ENCODE measurements at places on chromosomes 4 and X.

DNA sequence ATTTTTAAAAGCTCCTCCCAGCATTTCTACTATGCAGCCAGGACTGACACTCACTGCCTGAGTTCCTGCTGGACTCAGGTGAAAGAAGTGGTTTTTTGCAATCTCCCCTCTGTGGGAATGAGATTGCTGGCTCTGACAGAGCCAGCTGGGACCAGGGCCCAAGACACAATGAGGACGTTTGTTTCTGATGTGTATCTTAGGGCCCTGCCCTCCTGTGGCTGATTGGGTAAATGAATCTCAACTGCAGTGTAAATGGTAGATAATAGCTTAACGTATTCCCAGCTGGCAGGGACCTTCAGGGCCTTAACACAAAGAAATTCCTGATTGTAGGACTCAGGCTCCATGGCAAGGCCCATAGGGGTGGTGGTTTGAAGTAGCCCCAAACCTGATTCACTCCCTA, 85.8 kb upstream of the PRPS1 start:
- no peak for DNase-seq

- DNase-seq = no peak
These were observed 335.0 kb upstream of the TENM3 start for GRCh38 chr4:181908168-181908567.

- DNase-seq = no peak
These were observed 173.9 kb downstream of the GRIA3 start for GRCh38 chrX:123357941-123358340.

GRCh38 chr4:98318521-98318920, 57.3 kb downstream of the RAP1GDS1 start:
- no peak for DNase-seq

GRCh38 chr4:155515444-155516075, 138.8 kb upstream of the MAP9 start:
- DNase-seq = no peak

DNA sequence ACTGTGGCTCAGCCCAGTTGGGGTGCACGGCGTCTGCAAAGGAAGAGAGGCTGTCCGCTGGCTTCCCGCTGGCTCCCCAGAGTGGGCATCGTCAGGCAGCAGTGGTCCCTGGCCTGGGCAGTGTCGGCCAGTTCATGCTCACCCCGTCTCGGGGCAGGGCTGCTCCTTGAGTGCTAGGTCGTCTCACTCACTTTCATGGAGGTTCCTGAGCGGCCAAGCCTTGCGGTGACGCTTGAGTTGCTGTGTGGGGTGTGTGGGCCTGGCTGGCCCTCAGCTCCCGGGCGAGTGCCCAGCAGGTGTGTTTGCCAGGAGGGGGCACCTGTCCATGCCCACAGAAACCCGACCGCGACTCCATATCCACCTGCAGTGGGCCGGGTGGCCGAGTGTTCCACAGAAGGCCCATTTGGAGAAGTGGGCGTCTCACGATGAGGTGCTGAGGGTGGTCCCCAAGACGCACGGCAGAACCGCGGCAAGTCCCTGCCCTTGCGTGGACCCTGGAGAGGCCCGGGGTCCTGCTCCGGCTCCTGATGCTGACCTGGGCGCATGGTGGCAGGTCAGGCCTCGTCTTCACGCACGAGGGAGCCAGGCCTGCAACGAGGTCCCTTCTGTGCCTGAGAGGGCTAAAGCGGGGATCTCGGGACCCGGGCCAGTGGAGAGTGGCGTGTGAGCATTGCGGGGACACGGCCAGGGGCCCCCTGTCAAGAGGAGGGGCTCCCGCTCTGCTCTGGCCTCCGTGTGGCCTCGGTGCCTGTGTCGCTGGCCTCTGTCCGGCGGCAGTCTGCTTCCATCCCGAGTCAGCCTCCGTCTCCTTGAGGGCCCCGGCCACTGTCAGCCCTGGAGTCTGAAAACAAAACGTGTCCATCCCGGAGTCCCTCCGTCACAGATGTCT, 18.5 kb upstream of the UVSSA start:
- DNase-seq = no peak

GRCh38 chr4:123516576-123516975, 120.0 kb downstream of the SPRY1 start:
- DNase-seq = no peak

DNA sequence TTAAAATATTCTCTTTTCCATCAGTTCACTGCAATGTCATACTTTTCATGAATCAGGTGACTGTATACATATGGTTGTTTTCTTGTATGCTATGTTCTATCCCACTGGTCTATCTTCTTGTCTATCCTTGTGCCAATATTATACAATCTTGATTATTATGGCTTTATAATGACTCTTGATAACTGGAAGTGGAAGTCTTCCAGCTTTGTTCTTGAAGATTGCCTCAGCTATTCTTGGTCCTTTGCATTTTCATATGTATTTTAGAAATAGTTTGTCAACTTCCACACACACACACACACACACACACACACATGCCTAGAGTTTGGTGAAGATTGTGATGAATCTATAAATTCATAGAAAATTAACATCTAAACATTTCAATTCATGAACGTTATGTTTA, 67.9 kb downstream of the SHROOM3 start:
- no peak for DNase-seq

- no peak for DNase-seq
These were observed 217.9 kb downstream of the HS6ST2 start for GRCh38 chrX:132740316-132741123.

DNA sequence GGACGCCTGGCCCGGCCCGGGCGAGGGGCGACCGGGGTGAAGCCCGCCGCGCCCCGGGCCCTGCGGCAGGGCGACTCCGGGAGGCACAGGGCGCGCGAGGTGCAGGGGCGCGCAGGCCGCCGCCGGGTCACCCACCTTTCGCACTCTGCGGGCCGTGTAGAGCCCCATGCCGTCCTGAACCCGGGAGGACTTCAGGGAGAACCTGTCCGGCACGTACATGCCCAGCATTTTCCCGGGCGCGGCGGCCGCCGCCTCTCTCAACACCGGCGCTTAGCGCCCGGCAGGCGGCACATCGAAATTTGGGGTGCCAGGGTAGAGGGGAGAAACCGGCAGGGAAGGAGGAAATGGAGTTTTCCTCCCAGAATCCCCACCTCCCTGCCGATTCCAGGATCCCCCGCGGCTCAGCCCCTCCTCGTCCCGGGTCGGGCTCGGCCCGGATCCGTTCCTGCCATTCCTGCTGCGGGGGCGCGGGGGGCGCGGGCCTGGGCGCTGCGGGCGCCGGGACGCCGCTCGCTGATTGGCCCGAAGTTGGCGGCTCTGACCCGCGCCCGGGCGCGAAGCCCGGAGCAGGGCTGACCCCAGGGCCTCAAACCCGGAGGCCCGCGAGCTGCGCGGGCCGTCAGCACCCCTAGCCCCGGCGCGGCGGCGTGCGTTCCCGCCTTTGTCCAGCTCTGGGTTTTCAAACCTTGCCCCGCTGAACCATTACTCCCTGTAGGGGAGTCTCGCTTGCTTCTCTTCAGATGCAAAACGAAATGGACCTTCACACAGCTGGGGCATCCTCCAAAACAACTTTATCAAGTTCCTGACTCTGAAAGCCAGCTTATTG, at the start of gene PRDM5:
TSS of gene PRDM5 (minus strand) at position 346 of the 826 bp plus-strand sequence. CDS start at position 228, 118 bp downstream.
- DNase-seq = no peak

- DNase-seq = no peak
These were observed 60.1 kb upstream of the ATP8A1 start for GRCh38 chr4:42716996-42717395.

DNA sequence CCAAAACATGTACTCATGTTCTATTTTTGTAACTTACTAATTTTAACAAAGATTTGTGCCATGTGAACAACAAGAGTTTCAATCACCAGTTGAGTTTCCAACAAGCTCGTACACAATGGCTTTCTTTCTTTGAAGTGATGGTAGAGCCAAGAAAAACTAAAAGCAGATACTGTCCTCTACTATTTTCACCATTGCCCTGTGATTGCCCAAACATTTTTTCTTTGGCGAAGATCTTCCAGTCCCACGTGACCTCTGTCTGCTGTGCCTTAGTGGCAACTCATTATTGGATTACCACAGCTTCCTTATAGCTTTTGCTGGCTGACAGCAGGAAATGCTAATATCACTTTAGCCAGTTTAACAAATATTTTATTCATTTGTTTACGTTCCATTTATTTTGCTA, 1147.1 kb downstream of the STIM2 start:
- no peak for DNase-seq

GRCh38 chr4:109432696-109433095, 919 bp upstream of the SEC24B start:
- no peak for DNase-seq

DNA sequence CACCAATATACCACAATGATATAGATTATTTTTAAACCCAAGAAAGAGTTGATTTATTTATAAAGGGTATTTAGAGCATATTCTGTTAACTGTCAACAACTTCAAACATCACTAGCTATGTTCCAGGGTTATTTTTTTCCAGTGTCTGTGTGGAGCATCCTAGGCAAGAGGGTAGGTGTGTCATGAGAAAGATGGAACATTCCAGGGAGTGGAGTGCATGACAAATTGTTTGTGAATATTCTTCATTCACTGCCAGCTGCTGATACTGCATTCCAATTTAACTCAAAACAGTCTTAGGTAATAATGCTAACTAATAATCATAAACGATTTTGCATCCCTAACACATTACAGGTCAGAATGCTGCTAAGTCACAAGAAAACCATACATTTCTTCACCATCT, 148.7 kb upstream of the RASGEF1B start:
- no peak for DNase-seq

DNA sequence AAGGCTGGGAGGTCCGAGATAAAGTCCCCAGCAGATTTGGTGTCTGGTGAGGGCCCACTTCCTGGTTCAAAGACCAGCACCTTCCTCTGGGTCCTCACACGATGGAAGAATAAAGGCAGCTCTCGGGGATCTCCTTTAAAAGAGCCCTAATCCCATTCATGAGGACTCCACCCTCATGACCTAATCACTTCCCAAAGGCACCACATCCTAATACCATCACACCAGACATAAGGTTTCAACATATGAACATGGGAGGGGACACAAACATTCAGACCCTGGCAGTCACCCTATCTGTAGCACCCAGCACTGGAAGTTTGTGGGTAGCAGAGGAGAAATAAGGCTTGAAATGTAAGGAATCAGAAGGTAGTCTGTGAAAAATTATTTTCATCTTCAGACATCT, 112.9 kb upstream of the NOCT start:
- DNase-seq = no peak

- DNase-seq = no peak
These were observed 271.2 kb downstream of the NLGN4X start for GRCh38 chrX:5957506-5957905.

- no peak for DNase-seq
These were observed 11.7 kb upstream of the TMEM184C start for GRCh38 chr4:147605499-147605898.

GRCh38 chrX:68853665-68854251, 24.9 kb downstream of the EFNB1 start:
- DNase-seq = no peak

DNA sequence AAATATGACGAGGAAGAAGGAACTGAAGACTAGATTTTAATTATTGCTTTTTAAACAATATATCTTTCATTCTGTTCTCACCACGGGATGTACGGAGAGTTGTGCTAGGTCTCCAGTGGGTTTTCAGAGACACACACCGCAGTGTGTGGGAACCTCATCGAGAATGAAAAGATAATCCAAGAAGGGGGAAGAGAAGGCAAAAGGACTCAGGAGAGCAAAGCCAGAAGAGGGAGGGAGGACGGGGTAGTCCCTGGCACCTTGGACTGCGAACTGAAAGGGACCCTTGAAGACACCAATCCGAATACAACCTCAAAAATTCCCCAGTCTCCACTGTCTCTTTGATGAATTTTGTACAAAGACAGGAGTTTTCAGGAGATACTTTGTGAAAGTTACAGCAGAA, 932 bp upstream of the LEF1 start:
- DNase-seq = no peak

GRCh38 chrX:102708900-102709299, 3.3 kb upstream of the GPRASP2 start:
- DNase-seq = no peak

GRCh38 chr4:498328-498904, 540 bp downstream of the ZNF721 start:
- DNase-seq = no peak

DNA sequence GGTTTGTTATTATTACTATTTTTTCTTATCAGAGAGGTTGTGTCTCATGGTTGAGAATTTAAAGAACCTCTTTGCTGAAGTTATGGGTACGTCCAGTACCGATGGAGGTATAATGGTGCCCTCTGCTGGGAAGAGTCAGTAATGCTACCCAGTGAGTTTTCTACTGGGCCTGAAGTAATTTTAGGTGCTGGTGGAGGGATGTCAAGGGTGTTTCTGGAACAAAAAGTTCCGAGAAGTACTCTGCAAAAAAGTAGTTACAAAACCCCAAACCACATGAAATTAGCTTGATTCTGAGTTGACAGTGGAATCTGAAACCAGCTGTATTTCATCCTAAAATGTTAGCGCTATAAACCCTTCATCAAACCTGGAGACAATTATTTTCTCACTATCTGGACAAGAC, 102.5 kb upstream of the MID1 start:
- peak; percentile 18 for DNase-seq

DNA sequence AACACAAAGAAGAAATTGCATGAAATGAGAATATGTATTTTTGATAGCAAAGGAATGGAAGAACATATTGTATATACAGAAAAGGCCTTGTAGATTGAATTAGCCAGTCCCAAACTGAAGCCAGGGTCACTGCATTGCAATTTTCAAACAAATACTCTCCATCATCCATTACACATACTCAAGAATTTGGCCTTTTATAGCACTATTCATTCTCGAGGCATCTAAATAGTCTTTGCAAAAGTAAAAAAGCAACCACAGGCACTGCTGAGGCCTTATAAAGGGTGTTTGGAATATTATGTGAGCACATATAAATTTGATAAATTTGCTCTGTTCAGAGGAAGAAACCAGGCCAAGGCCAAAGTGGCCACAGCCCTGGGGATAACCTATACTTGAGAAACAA, 123.0 kb downstream of the ZNF827 start:
- DNase-seq = no peak

- DNase-seq = no peak
These were observed 49.1 kb downstream of the DHRSX start for GRCh38 chrX:2451501-2452316.

GRCh38 chrX:123920105-123920785, 41.3 kb upstream of the STAG2 start:
- DNase-seq = no peak

DNA sequence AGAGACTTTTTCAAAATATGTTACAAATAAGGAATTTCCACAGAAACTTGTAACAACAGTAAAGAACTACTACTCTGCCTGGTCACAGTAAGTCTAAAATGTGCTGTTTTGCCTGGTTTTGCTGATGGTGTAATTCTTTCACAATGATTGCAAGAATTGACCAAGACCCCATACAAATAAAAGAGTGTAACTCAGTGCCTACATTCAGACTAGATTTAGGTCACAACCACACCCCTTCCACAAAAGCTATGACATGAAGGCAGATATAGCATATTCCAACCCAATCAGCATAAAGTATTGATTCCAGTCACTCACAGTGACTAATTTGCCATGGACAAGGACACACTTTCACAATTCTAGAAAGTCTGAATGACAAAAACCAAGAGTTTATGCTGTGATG, 53.7 kb upstream of the TMPRSS11F start:
- no peak for DNase-seq

- no peak for DNase-seq
These were observed 89.2 kb downstream of the WDFY3 start for GRCh38 chr4:84877051-84877833.

GRCh38 chr4:87087015-87087414, 133.4 kb downstream of the KLHL8 start:
- no peak for DNase-seq

GRCh38 chrX:68833448-68833805, 4.6 kb downstream of the EFNB1 start:
- no peak for DNase-seq

GRCh38 chr4:2364654-2365053, 53.8 kb downstream of the ZFYVE28 start:
- DNase-seq = no peak
